Testis (tissue), 5 donors: ENCODE measurements at places on chromosomes 12 and 14. TPM values are rescaled to one million over a fixed set of nuclear protein-coding genes. Genes with fewer than 3 reads are reported as not detected.
A peak's percentile ranks its signal among the peaks of the same experiment; 100 is the strongest.

The SP7 gene
- 1.2 TPM for total RNA-seq

The COCH gene
- total RNA-seq, result 2.2 TPM

The SOX5 gene
- total RNA-seq, result 26.0 TPM

The GLIPR1L2 gene
- total RNA-seq, result 6.3 TPM

The RNASE3 gene
- total RNA-seq, result 0.63 TPM

The TEX52 gene
- 0.81 TPM for total RNA-seq

The PTCSC3 gene
- total RNA-seq, result not detected

The KCNC2 gene
- not detected for total RNA-seq

DNA sequence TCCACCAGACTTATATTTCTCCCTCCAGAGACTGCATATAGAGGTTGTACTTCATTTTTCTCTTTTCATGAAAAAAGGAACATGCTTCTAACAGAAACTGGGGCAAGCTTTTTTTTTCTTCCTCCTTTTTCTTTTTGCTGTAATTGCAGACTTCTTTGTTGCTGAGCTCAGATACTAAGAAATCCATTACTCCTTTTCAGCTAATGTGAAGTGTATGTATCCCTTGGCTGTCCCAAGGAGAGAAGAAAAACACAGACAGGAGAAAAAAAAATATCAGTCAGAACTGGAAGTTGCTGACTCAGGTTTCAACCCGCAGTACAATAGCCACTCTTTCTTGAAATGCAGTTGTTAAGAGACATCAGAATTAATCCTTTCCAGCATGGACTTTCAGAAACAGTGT, 1248.4 kb downstream of the LRFN5 start:
- H3K4me3 ChIP-seq, result no peak overlapping the region
- no peak for DNase-seq
- no peak overlapping the region for H3K27ac ChIP-seq
- no peaks in the 10 kb centered on the region for H3K4me1 ChIP-seq

GRCh38 chr14:20807304-20808161, 4.9 kb upstream of the RNASE1 start:
- DNase-seq, result no peak
- no peaks in the 10 kb centered on the region for H3K36me3 ChIP-seq
- H3K27me3 ChIP-seq, result no peaks in the 10 kb centered on the region

GRCh38 chr14:66104486-66104885, 381.7 kb upstream of the CCDC196 start:
- H3K27me3 ChIP-seq, result no peaks in the 10 kb centered on the region
- H3K27ac ChIP-seq, result no peak overlapping the region
- no peak overlapping the region for H3K4me3 ChIP-seq
- no peaks in the 10 kb centered on the region for H3K36me3 ChIP-seq

GRCh38 chr12:41621291-41621690, 433.2 kb downstream of the PDZRN4 start:
- H3K4me1 ChIP-seq, result no peaks in the 10 kb centered on the region
- no peak for DNase-seq
- no peak overlapping the region for H3K27ac ChIP-seq
- H3K36me3 ChIP-seq, result no peaks in the 10 kb centered on the region

DNA sequence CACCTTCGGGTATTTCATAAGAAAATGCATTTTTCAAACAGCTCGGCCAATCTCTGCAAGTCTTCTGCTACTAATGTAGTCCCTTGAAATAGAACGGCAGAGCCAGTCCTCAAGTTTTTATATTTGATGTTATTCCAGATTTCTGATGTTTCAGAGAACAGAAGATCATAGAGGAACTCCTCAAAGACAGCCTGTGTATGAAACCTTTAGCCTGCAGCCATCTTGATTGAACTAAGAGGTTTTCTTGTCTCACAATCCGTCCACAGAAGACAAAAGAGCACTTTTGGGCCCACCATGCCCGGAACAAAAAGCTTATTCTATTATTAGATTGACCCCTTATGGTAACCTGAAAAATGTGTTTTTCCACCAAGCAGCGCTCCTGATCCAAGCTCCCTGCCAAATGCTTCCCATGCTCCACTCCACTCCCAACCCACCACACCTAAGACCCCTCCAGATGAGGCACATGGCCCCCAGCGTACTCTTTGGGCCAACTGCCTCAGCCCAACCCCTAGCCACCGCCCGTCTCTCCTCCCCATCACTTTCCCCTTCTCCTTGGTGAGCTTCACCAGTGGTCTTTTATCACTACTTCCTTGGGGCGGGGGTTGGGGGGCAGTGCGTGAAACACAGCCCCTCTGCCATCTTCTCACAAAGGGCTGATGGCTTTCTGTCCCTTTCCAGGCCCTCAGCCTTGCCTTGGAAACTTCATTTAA, 175.8 kb downstream of the CALM1 start:
- peaks cover 24% of the 10 kb centered on the region for H3K4me1 ChIP-seq
- no peak for DNase-seq
- no peaks in the 10 kb centered on the region for H3K27me3 ChIP-seq
- H3K27ac ChIP-seq, result peak overlapping the region; percentile 2

GRCh38 chr12:66776974-66777373, 98.1 kb upstream of the GRIP1 start:
- H3K4me1 ChIP-seq, result peaks cover 9% of the 10 kb centered on the region
- H3K36me3 ChIP-seq, result no peaks in the 10 kb centered on the region
- DNase-seq, result peak; percentile 88
- no peaks in the 10 kb centered on the region for H3K27me3 ChIP-seq

DNA sequence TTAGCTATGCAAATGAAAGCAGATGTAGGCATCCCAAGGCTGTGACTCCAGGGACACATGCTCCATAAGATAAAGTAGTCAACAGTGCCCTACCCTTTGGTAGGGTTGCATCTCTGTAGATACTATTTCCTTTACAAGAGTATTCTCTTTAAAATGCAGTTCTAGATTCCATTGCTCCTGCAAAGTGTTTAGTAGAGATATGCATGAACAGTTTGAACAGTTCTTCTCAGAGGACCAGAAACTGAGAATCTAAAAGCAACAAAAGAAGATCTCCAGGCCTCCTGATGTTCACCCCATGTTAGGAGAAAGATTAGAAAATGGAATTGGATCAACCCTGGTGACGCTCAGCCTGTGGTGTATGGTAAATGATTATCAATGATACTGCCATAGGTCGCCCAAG, 121.2 kb downstream of the KCNK10 start:
- peaks cover 8% of the 10 kb centered on the region for H3K4me1 ChIP-seq
- DNase-seq, result no peak

GRCh38 chr14:99838639-99839134, 45.5 kb downstream of the EML1 start:
- H3K4me1 ChIP-seq, result no peaks in the 10 kb centered on the region
- no peak overlapping the region for H3K4me3 ChIP-seq
- no peak for DNase-seq
- H3K27ac ChIP-seq, result no peak overlapping the region
- no peaks in the 10 kb centered on the region for H3K27me3 ChIP-seq
- no peaks in the 10 kb centered on the region for H3K36me3 ChIP-seq

DNA sequence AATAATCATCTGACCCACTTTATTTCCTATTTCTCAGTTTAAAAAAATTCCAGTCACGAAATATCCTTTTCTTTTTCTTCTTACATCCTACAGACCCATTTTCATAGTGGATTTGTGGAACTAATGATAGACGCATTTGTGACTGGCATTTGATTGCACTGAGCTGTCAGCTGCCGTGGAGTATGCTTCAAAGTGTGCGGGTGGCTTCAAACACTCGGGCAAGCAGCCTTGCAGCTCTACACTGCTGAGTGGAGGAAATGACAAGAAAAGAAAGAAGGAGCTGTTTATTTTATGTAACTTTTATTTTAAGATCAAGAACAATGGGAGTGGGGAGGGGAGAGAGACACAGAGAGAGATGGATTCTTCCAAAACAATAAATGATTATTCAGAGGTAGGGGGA, 112.8 kb upstream of the NAP1L1 start:
- no peaks in the 10 kb centered on the region for H3K27me3 ChIP-seq
- H3K36me3 ChIP-seq, result no peaks in the 10 kb centered on the region
- DNase-seq, result no peak
- no peaks in the 10 kb centered on the region for H3K4me1 ChIP-seq
- H3K4me3 ChIP-seq, result no peak overlapping the region
- no peak overlapping the region for H3K27ac ChIP-seq

DNA sequence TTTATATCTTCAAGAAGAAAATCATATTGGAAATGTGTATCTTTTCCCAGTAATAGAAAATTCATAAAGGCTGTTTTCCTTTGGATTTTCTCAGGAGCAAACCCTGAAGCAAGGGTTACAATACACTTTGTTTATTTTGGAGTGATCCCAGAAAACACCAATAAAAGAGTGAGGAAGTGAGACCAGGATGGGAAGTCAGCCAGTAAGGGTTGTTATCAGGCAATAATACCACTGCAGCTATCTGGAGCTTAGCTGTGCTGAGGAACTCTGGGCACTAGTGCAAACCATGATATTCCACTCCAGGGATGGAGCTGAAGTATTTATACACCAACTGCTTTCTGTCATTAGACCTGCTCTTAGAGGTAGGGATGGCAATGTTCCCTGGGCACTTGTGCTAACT, 1002.3 kb downstream of the FLRT2 start:
- H3K36me3 ChIP-seq, result no peaks in the 10 kb centered on the region
- no peak overlapping the region for H3K27ac ChIP-seq
- no peaks in the 10 kb centered on the region for H3K27me3 ChIP-seq

DNA sequence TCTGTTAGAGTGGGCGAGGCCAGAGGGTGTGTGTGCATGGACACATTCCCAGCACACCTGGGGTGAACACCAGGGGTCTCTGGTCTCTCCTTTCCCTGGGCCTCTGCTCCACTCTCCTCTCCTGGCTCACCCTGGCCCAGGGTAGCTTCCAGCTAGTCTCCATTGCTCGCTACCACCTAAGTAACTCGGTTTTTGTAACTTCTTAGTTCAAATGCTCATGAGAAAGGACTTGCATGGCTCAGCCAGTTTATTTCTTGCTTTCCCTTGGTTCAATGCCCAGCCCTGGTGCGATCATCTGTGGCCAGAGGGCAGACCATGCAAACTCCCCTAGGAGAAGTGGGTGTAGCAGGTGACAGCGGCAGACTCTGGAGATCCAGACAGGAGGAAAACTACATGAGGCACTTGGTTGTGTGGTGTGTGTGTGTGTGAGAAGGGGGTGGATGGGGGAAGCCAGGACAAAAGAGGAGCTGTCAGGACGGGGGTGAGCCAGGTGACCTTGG, 8.9 kb upstream of the ACVR1B start:
- no peaks in the 10 kb centered on the region for H3K36me3 ChIP-seq
- no peak overlapping the region for H3K4me3 ChIP-seq
- H3K27ac ChIP-seq, result no peak overlapping the region
- H3K27me3 ChIP-seq, result no peaks in the 10 kb centered on the region
- H3K4me1 ChIP-seq, result no peaks in the 10 kb centered on the region

GRCh38 chr12:49967042-49967776, 5.5 kb downstream of the AQP5 start:
- H3K4me3 ChIP-seq, result peak overlapping the region; percentile 49
- H3K4me1 ChIP-seq, result peaks cover 20% of the 10 kb centered on the region
- H3K27ac ChIP-seq, result no peak overlapping the region

- no peak overlapping the region for H3K4me3 ChIP-seq
- H3K4me1 ChIP-seq, result peaks cover 7% of the 10 kb centered on the region
- DNase-seq, result no peak
- H3K27me3 ChIP-seq, result no peaks in the 10 kb centered on the region
- H3K36me3 ChIP-seq, result no peaks in the 10 kb centered on the region
- no peak overlapping the region for H3K27ac ChIP-seq
Observed at GRCh38 chr12:27573972-27574371, 50.0 kb downstream of the PPFIBP1 start.

DNA sequence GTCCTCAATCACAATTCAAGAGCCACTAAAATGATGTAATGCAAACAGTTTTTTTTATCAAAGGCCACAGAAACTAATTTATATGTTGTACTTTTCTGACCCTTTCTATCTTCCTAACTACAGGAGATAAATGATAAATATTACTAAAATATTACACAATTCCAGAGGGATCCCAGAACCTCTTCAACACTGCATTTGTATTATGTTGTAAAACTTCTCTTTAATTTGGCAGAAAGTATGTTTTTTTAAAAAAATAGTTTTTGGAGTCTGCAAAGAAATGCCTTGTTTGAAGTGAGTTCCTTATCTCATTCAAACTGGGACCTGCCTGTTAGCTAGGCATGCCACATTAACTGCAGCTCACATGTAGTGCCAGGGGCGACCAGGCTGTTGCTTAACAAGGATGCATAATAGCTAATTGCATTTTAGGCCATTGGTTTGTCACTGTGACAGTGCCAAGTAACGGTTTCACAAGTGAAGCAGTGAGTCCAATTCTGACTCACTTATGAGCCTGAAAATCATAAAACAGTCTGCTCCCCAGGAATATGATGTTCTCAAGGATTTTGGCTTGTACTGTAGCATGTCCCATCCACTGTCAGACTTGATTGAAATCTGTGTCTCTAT, 266.9 kb downstream of the KTN1 start:
- H3K36me3 ChIP-seq, result no peaks in the 10 kb centered on the region
- H3K27ac ChIP-seq, result no peak overlapping the region
- no peaks in the 10 kb centered on the region for H3K27me3 ChIP-seq
- no peak for DNase-seq
- no peaks in the 10 kb centered on the region for H3K4me1 ChIP-seq

DNA sequence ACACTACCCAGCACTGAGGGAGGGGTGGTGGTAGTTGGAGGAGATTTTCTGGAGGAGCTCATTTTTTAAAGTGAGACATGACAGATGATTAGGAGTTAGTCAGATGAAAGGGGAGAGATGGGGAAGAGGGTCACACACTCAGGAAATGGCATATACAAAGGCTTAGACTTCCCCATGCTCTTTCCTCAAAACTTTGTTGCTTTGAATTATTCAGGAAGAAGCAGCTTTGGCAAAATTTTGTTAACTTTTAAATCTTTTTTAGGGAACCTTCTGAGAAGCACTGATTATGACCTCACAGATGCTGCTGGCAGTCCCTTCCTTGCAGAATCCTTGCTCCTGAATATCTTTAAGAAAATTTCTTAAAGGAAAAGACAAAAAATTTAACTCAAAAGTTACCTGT, 19.8 kb downstream of the ALDH6A1 start:
- no peak overlapping the region for H3K27ac ChIP-seq
- no peaks in the 10 kb centered on the region for H3K36me3 ChIP-seq
- no peak overlapping the region for H3K4me3 ChIP-seq

- DNase-seq, result no peak
- H3K27me3 ChIP-seq, result no peaks in the 10 kb centered on the region
- H3K4me1 ChIP-seq, result peaks cover 21% of the 10 kb centered on the region
- no peak overlapping the region for H3K4me3 ChIP-seq
Observed at GRCh38 chr12:3216726-3217682, 139.8 kb downstream of the TSPAN9 start.

DNA sequence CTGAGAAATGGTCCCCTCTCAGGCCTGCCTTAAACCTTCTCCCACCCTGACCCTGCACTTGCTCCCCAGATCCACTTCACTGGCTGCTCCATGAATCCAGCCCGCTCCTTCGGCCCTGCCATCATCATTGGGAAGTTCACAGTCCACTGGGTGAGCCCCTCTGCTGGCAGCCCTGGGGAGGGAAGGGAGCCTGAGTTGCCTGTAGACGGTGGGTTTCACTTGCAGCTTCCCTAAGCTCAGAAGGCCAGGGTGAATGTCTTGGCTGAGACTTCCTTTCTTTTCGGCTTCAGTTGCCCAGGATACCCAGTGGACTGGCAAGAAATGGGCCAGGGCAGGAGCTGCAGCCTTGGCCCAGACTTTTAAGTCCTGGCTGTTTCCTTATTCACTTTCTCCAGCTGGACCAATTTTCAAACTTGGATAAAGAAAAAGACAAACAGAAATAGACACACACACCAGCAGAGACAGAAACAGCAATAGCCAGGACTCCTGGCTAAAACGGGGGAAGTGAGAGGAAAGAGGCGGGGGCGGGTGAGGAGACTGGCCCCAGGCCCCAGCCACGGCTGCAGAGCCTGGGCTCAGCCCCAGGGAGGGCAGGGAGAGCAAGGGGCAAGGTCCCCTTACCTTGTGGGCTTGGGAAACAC, 2.0 kb downstream of the AQP6 start:
- H3K27me3 ChIP-seq, result no peaks in the 10 kb centered on the region
- H3K4me1 ChIP-seq, result peaks cover 13% of the 10 kb centered on the region
- H3K36me3 ChIP-seq, result no peaks in the 10 kb centered on the region
- no peak overlapping the region for H3K4me3 ChIP-seq
- DNase-seq, result no peak
